ENCODE measurements at places on chromosomes 4 and X. TPM values are rescaled to one million over a fixed set of nuclear protein-coding genes. Genes with fewer than 3 reads are reported as not detected.

The XAGE5 gene
- not detected for total RNA-seq

The MND1 gene
- 27.6 TPM for total RNA-seq

The PAGE4 gene
- total RNA-seq: not detected

The PABPC1L2A gene
- not detected for total RNA-seq

The KLHL4 gene
- total RNA-seq: not detected

The ANXA3 gene
- 1.2 TPM for total RNA-seq

The XK gene
- total RNA-seq: 0.02 TPM

The USP26 gene
- total RNA-seq: not detected

The CTAG1B gene
- total RNA-seq: not detected

The HERC5 gene
- total RNA-seq: 47.8 TPM

The FAT4 gene
- total RNA-seq: not detected

The DUX4 gene
- not detected for total RNA-seq

The IQCM gene
- not detected for total RNA-seq

The C4orf51 gene
- not detected for total RNA-seq

The EXOC1L gene
- not detected for total RNA-seq

The UGT2B17 gene
- total RNA-seq: not detected

The CRMP1 gene
- total RNA-seq: 0.15 TPM

The LRIT3 gene
- 0.15 TPM for total RNA-seq

The TRPC3 gene
- 0.94 TPM for total RNA-seq

The SLITRK4 gene
- total RNA-seq: not detected

The TLR6 gene
- total RNA-seq: 3.5 TPM

Measured in activated CD4-positive, alpha-beta T cell treated with anti-CD3 and anti-CD28 coated beads, Interleukin-2, amount 10 ng/mL, durations not matched to agents 7 days and 5 days (primary cell).